Osteocyte (in vitro differentiated cells): ENCODE measurements at places on chromosomes 16 and 17. TPM values are rescaled to one million over a fixed set of nuclear protein-coding genes. Genes with fewer than 3 reads are reported as not detected.

CASKIN1 gene
- 2.4 and 3.7 TPM in 2 replicates for total RNA-seq

CCL11 gene
- total RNA-seq, result not detected in 2 replicates

YBX2 gene
- total RNA-seq, result 0.40 TPM in 1 of 2 replicates, not detected in the other

TBC1D3B gene
- total RNA-seq, result 11.7 and 12.6 TPM in 2 replicates

MTSS2 gene
- total RNA-seq, result 156 and 169 TPM in 2 replicates

- no peak for DNase-seq
Observed at GRCh38 chr17:77772461-77772897, 186.0 kb upstream of the TNRC6C start.

- DNase-seq, result no peak
Observed at GRCh38 chr16:50035468-50035992, 10.5 kb downstream of the CNEP1R1 start.
